ENCODE measurements at places on chromosomes 1 and 21.

DNA sequence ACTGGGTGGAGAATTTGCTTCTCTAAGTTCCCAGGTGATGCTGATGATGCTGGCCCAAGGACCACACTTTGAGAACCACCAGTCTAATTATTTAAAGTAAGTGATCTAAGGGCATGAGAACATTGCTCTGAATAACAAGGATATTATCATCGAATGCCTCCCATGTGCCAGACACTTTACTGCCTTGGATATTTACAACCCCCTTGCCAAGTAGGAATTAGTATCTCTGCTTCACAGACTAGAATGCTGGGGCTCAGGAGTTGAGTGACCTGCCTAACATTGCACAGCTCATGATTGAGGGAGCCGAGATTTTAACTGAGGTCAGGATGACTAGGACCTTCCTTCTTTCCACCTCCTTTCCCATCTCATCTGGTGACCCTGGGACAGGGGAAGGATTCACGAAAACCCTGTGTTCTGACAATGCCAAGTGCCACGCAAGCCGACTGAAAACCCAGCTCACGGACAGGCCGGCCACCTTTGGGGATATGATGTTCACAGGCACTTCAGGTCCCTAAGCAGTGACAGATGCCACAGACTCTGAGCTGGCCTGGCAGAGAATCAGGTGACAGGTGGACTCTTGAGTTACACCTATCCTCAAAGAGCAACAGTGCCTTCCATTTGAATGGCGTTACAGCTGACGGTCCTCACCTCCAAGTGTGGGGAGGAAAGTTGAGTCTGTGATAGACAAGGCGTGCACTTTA is 230.7 kb downstream of the TOMM20 start:
- DNase-seq: no peak

- DNase-seq: no peak
These were observed 27.3 kb downstream of the LY9 start for GRCh38 chr1:160823296-160823695.

GRCh38 chr1:22628698-22629444 is 7.6 kb upstream of the C1QA start:
- no peak for DNase-seq

DNA sequence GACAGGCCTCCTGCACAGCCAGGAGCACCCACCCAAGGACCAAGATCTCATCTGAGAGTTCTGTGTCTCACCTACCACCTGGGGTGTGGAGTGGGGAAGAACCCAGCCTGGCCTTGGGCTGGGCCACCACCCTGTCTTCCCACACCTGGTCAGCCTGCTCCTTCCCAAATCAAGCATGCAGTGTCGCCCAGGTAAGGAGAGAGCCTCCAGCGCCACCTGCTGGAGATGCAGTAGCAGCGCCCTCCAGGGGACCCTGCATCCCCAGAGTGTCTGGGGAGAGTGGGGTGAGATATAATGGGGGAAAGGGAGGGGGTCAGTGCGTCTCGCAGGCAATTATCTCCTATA is 32.3 kb downstream of the KIAA2013 start:
- peak; percentile 17 for DNase-seq

- DNase-seq: no peak
These were observed 113.8 kb downstream of the RRAGC start for GRCh38 chr1:38745476-38746401.

DNA sequence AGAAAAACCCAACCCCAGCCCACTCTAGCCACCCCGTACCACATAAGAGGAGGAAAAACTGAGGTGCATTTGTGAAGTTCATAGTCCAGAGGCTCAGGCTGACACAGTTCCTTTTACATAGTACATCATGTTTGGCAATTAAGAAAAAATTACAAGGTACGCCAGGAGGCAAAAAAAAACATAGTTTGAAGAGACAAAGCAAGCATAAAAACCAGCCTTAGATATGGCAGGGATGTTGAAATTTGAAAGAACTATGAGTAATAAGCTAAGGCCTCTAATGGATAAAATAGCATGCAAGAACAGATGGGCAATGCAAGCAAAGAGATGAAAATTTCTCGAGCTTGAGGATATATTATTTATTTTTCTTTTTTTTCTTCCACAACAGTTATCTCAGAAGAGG is 31.9 kb downstream of the MIXL1 start:
- DNase-seq: peak; percentile 23

DNA sequence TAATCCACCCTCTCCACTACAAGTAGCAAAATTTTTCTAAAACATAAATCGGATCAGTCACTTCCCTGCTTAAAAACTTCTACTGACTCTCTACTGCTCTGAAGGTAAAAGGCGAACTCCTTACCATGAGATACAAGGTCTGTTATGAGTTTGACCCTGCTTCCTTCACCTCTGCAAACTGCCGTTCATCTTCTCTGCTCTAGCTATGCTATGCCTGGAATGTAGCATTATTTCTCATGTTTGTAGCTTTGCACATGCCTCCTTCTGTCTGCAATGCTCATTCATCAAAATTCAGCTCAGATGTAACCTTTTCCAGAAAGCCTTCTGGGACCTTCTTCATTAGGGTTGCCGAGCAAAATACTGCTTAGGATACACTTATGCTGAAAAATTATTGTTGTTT is 30.8 kb downstream of the RPL5 start:
- peak; percentile 11 for DNase-seq

DNA sequence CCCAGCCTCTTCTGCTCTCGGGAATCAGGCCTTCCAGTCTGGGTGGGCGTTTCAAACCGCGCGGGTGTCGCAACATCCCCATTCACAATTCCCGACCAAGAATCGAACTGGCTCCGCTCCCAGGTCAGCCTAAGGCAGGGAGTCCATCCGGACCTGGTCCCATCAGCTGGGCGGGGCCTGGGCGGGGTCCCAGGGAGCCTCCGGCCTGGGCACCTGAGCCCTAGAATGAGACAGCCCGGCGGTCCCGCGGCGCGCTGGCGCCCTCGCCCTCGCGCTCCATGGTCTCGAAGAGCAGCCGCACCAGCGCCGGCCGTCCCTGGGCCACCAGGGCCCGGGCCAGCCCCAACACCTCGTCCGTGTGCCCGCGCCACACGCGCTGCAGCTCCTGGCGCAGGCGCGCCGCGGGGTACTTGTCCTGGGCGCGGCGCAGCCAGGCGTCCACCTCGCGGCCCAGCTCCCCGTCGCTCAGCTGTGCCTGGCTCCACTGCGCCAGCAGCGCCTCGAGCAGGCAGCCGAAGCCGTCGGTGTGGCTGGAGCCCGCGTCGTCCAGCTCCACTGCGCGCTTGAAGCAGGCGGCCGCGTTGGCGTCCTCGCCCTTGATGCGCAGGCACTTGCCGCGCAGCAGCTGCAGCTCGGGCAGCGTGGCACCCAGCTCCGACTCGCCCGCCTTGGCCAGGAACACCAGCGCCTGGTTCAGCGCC is 16.9 kb upstream of the PARS2 start:
- no peak for DNase-seq

DNA sequence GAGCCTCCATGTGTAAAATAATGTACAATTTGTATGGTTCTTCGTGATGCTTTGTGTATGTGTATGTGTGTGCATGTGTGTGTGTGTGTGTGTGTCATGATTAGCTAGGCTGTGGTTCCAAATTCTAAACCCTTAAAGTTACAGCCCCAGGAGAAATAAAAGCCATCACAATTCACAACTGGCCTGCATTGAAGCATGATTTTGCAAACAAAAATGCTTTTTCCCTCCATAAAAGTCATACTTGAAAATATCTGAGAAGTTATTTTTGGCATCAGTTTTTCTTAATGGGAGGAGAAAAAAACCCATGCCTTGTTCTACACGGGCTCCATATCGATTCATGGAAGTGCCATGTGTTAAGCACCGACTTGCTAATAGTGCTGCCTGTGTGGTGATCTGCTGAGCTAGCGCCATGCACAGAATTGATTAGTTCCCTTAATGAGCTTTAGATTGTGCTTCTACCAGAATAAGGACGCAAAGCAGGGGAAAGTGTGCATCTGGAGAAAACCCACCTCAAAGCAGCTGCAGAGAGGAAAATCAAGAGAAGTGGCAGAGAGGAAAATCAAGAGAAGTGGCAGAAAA is 207.3 kb downstream of the DSCAM start:
- DNase-seq: no peak
